Endothelial cell of umbilical vein (primary cell): ENCODE measurements at places on chromosomes 7 and 10. TPM values are rescaled to one million over a fixed set of nuclear protein-coding genes. Genes with fewer than 3 reads are reported as not detected.

Gene UNC5B
- total RNA-seq: 2.5 and 5.4 TPM in 2 replicates

Gene AKR1C1
- total RNA-seq: 1.6 and 5.5 TPM in 2 replicates

Gene ICA1
- total RNA-seq: 39.7 and 47.1 TPM in 2 replicates

Gene ZNF239
- 0.44 and 0.51 TPM in 2 replicates for total RNA-seq

Gene NKX6-2
- not detected in 2 replicates for total RNA-seq

Gene GPR22
- total RNA-seq: not detected in 2 replicates
